ENCODE measurements at places on chromosomes 6 and 20.

DNA sequence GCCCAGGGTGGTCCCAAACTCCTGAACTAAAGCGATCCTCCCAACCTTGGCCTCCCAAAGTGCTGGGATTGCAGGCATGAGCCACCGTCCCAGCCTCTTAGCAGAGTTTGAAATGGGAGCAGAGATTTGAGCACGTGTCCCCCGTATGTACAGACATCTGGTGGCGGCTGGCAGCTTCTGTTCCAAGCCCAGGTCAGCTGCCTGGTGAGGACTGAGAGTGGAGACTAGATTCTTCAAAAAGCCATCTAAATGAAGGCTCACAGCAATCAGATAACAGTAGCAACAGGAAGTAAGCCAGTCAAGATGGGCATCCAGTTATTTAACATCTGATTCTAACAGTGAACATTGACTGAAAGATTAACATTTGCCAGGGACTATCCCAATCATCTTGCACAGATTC is 128.1 kb upstream of the AKAP12 start:
- no peak for DNase-seq

DNA sequence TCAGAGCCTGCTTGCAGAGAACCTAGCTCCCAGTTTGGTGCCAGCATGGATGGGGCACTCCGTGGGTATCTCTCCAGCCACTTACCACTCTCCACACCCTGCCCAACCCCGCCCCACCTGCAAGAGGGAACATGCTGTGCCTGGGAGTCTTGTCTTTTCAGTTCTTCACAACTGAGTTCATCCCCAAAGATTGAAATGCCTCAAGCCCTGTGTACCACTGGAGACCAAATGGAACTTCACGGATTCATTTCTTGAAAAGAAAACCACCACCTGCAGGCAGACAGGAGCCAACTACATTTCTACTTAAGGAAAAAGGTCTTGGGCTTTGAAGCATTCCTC is 50.1 kb downstream of the TRERF1 start:
- no peak for DNase-seq

GRCh38 chr6:168660400-168660945 is 219.5 kb downstream of the SMOC2 start:
- DNase-seq, result no peak

GRCh38 chr20:38218566-38218885 is 42.0 kb downstream of the KIAA1755 start:
- DNase-seq, result no peak

DNA sequence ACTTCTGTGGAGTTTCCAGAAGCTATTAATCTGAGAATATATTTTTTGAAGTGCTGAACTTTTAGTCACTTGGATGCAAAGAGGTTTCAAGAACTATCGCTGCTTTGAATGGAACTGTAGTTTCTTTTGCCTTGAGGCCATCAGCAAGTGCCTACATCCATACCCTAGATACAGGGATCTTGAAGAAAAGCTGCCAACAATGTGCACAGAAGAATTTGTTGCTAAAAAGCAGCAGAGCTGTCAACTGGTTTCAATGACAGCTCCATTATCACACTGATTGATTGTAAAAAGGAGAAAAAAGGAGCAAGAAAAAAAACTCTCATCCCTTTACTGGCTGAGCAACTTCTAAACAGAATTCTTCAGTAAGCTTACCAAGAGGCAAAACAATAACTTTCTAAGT is 251.0 kb upstream of the NRSN1 start:
- DNase-seq, result no peak

- no peak for DNase-seq
Observed at GRCh38 chr20:35561268-35561667, 19.4 kb downstream of the ERGIC3 start.

DNA sequence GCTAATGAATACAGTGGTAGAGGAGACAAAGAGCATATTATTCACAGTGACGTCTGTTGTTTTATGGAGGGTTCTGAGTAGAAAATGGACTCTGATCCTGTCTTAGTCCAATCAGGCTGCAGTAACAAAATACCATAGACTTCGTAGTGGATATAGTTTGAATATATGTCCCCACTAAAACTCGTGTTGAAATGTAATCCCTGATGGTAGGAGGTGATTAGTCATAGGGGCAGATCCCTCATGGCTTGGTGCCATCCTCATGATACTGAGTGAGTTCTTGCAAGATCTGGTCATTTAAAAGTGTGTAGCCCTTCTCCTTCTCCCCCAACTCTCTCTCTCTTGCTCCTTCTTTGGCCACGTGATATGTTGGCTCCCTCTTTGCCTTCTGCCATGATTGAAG is 82.5 kb downstream of the CD83 start:
- no peak for DNase-seq

GRCh38 chr6:122361314-122361979 is 38.0 kb upstream of the HSF2 start:
- DNase-seq, result no peak

DNA sequence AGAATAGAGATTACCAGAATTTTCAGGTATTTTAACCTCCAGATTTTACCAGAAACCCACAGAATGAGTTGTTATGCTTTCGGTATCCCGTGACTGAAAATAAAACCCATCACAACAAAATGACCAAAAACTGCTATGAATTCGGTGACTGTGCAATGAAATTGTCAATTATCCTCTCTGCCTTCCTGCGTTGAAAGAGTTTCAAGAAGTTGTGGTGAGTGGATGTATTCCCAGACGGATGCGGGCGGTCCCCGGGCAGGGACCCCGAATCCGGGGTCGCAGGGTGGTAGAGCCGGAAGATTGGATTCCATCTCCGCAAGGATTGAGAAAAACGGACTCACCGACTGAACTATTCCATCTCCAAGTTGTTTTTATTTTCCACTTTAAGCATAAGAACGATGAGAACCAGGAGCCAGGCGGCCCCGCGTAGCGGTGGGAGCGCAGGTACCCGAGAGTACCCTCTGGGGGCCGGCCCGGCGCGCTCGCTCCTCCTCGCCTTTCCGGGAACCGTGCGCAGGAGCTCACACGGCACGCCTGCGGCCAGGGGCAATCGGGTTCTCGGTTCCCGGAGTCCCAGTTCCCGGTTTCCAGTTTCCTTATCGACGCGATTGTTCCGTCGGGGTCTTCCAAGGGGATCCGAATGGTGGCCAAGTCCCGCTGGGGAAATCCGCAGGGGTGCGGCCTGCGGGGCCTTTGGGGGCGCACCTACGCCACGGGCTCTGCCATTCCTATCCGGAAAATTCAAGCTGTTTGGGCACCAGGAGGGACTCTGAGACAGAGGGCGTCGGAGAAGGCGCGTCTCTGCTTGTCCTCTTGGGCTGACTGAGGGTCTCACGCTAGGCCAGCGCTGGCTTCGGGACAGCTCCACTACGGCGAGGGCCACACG is 104.9 kb upstream of the PRDM1 start:
- no peak for DNase-seq

DNA sequence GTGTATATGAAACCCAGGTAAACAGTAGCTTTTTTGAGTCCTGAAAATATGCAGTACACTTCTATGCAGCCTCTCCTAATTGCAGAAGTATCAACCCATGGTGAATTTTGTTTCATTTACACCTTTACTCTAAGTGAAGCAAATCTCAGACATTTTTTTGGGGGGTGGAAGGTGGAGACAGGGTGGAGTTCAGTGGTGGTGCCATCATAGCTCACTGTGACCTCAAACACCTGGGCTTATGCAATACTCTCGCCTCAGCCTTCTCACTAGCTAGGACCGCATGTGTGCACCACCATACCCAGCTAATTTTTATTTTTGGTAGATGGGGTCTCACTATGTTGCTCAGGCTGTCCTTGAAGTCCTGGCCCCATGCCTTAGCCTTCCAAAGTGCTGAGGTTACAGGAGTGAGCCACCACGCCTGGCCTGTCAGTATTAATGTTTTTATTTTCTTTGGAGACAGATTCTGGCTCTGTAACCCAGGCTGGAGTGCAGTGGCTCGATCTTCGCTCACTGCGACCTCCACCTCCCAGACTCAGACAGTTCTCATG is 80.3 kb downstream of the JARID2 start:
- DNase-seq, result no peak

- no peak for DNase-seq
Observed at GRCh38 chr6:30912746-30913520, 1.1 kb upstream of the VARS2 start.

DNA sequence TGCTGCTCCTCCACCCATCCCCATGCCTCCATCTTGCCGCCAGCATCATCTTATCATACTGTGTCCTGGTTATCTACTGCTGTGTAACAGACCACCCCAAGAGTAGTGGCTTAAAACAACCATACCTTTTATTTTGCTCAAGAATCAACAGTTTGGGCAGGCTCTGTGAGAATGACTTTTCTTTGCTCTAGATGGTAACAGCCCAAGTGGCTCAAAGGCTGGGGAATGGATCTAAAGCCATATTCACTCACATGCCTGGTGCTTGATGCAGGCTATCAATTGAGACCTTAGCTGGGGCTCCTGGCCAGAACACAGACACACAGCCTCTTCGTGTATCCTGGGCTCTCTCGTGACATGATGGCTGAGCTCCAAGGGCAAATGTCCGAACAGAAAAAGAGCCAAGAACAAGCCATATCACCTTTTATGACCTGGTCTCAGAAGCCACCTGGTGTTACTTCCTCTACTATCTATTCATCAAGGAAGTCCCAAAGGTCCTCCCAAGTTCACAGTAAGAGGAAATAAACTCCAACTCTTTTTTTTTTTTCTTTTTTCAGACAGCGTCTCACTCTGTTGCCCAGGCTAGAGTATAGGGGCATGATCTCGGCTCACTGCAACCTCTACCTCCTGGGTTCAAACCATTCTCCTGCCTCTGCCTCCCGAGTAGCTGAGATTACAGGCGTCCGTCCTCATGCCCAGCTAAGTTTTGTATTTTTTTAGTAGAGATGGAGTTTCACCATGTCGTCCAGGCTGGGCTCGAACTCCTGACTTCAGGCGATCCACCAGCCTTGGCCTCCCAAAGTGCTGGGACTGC is 159.3 kb upstream of the JARID2 start:
- no peak for DNase-seq

- DNase-seq, result no peak
Observed at GRCh38 chr6:89853068-89853467, 23.4 kb downstream of the CASP8AP2 start.

- no peak for DNase-seq
Observed at GRCh38 chr6:33492093-33492492, 37.7 kb downstream of the ZBTB9 start.

GRCh38 chr6:159059141-159059540 is 14.3 kb upstream of the TAGAP start:
- DNase-seq, result no peak

GRCh38 chr6:15061180-15061641 is 184.7 kb upstream of the JARID2 start:
- peak; percentile 24 for DNase-seq

- no peak for DNase-seq
Observed at GRCh38 chr20:38072898-38073297, 39.4 kb downstream of the RPRD1B start.

GRCh38 chr6:149319422-149319821 is 1.9 kb downstream of the TAB2 start:
- no peak for DNase-seq

GRCh38 chr6:5670811-5671561 is 335.7 kb downstream of the NRN1 start:
- DNase-seq, result no peak

DNA sequence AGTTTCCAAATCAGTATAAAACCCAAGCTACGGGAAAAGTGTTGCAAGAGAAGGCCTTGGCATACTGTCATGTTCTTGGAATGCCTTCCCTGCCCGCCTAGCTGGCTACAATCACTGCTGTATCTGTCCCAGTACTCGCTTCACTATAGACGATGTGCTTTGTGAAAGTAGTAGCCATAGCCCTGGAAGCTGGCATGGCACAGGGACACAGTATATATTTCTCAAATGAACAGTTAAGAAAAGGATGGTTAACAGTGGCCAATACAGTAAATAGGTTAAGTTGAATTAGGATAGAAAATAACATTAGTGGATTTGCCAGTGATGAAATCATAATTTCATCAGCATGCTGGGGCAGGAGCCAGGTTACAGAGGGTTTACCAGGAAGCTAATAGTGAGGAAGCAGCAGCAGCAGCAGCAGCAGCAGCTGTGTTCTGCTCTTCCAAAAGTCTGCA is 499.3 kb downstream of the CDKAL1 start:
- no peak for DNase-seq

DNA sequence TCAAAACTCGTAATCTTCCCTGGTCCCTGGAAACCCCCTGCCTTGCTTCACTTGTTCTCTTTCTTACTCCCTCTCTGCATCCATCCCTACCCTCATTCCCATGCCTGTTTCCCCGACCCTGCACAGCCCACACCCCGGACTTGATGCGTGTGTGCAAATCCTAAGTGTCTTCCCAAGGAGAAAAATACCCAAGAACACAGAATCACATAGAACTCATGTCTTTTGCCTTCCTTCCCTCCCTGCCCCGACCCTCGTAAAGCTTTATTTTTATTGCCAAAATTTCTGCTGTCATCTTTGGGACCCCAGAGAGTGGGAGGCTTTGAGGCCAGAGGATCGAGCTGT is 169.6 kb upstream of the PMEPA1 start:
- no peak for DNase-seq

- DNase-seq, result peak; percentile 38
Observed at GRCh38 chr20:37262505-37262904, 891 bp upstream of the GHRH start.

DNA sequence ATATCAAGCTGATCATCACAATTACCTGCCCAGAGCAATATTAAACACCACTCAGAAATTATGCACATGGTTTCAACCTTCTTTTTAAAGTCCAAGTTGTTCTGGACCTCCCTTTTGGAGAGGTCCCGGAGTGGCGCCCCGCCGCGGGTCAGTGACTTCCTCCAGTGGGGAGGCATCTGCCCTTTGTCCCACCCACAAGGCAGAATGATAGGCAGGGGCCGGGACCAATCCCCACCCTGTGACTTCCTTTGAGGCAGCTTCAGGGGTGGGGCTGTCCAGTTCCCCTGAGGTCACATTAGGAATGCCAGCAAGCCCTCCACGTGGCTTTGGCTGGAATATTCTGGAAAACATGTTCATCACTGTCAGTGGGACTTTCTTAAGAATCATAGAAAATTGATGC is 207.0 kb downstream of the ANKRD60 start:
- DNase-seq, result no peak

DNA sequence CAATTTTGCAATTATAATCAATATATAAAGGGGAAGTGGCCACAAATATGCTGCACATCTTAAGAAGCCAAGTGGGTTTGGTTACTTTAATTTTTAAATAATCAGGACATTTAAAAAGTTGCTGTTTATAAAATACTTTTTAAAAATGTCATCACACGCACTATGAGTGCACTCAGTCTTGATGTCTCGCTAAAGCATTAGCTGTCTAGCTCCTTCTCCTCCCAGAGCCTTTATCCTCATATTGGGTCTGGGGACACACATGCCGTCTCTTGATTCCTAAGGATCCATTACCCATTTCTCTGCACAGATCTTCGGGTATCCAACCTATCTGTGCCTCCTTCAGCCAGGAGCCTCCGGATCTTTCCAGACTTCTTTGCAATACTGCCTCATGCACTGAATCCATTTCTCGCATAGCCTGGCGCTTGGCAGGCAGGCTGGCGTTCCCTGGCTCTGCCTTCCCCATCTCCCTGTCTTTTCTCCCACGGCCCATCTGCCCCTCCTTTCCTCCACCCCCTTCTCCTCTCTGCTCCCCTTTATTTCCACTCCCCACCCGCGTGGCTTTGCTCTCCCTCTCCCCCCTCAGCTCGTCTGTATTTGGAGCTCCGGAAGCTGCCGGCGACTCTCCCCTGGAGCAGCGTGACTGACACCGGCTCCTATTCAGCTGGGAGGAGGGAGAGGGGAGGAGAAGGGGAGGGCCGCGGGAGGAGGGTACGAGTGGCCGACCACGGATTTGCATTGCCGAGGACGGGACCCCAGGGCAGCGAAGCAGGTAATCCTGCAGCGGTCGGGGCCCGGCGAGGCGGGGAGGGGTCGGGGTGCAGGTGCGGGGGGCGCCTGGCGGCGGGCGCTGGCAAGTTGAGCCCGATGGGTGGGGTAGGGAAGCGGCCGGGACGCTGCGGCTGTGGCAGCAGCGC is at the start of gene CAP2:
Gene CAP2, plus strand, starts transcription at position 618 of the 914 bp plus-strand sequence. CDS start 27,961 bp downstream, outside the sequence.
- peak; percentile 55 for DNase-seq
